ENCODE measurements at places on chromosomes 12 and 14.

DNA sequence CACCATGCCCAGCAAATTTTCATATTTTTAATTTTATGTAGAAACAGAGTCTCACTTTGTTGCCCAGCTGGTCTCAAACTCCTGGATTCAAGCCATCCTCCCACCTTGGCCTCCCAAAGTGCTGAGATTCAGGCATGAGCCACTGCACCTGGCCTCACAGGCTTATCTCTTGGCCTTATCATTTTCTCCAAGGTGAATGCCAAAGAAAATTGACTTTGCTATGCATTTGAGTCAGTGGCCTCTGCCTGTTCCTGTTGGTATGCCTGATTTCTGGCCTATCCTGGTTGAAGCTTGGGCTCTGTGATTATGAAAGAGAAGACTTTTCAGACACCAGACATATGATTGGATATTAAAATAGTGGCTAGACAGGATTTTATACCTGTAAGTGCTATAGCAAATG is 34.2 kb downstream of the MANSC1 start:
- no peak for DNase-seq

GRCh38 chr12:103114296-103115055 is 157.0 kb downstream of the ASCL1 start:
- DNase-seq: no peak

- DNase-seq: no peak
Measured at GRCh38 chr14:103684471-103684870, 30.8 kb downstream of the XRCC3 start.

DNA sequence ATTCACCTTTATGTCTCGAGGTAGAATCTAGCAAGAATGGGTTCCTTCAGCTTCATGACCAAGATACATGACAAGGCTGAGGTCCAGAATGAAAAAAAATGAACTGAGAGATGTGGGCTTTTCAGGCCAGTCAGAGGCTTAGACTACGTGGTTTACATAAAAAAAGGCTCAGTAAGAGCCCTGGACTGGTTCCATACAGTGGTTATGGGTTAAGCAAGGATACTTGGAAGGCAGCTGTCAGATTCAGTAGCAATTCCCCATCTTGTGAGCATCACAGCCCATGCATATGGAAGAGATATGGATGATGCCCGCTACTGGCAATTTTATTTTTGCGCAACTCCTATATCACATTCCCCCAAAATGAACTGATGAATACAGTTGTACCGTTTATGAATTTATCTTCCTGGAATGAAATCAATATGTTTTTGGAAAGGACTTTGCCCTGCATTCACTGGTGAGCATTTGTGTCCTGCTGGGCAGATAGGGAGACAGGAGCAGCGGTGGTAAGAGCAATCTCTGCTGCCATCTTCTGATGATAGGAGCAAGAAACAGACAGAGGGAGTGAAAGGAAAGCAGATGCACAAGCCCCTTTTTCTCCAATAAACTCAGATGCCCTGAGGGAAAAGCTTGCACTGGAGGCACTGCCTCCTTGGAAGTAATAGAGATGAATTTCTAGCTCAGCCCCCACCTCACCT is 280.4 kb downstream of the GALC start:
- no peak for DNase-seq

DNA sequence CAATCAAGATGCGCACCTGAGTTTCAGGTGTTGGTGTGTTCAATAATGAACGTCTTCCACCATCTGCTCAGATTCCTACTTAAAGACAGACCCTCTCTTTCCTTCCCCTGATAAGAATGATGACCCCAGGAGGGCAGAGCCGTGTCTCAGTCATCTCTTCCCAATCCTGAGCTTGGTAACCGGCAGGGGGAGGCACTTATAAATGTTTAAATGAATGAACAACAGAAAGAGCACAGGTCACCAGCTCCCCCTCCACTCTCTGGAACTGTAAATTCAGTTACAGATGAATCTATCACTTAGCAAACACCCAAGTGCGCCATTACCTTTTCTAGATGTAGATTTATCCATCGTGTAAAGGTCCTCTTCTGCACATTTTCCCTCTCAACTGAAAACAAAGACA is 72.4 kb upstream of the DICER1 start:
- DNase-seq: no peak

DNA sequence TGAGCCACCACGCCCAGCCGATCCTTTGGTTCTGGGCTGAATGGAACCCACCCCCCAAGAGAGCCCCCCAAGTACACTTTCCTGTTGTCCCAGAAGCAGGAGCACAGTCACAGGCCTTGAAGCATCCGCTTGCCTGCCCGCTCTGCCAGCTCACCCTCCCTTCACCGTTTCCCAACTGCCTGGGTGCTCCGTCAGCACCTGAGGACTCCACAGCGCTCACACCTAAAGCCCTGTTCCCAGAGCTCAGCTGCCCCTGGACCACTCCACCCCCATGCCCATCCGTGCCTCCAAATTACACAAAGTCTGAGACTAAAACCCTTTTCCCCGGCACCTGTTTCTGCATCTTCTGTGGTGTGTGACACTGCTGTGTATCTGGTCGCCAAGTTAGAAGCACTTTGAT is 44.3 kb upstream of the TRAF3 start:
- no peak for DNase-seq

GRCh38 chr14:103091041-103091882 is 3.3 kb upstream of the EXOC3L4 start:
- peak; percentile 58 for DNase-seq

DNA sequence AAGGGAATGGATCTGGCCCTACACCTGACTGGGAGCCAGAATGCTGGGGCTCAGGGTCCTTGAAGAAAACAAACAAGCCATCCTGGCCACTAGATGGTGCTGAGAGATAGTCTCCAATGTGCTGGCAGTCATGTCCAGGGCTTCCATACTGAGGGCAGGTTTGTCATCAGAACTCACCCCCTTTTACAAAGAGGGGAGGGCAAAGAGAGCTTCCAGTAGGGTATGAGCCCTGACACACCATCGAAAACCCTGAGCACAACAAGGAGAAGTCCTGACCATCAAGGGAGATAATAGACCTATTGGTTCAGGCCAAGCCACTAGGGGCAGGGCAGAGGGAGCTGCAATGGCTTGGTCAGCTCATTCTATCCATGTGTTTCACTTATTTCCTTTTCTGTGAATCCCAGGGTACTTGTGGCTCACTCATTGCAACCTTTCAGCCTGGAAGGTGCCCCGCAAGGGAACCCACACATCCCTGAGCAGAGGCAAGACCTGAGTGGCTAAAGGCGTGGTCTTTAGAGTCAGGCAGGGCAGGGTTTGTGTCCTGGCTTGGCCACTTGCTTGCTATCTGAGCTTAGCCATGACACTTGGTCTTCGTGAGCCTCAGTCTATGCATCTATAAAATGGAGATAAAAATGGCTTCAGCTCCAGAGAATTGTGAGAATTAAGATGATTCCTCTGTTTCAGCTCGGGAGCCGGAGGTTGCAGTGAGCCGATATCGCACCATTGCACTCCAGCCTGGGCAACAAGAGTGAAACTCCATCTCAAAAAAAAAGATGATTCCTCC is 6.2 kb upstream of the PLEKHH1 start:
- no peak for DNase-seq

GRCh38 chr14:51723990-51724389 is 72.3 kb downstream of the FRMD6 start:
- DNase-seq: no peak

Measured in activated CD8-positive, alpha-beta memory T cell treated with anti-CD3 and anti-CD28 coated beads for 4 hours (primary cell).